Endothelial cell (in vitro differentiated cells): ENCODE measurements at places on chromosomes 1 and 21.
A peak's percentile ranks its signal among the peaks of the same experiment; 100 is the strongest.

DNA sequence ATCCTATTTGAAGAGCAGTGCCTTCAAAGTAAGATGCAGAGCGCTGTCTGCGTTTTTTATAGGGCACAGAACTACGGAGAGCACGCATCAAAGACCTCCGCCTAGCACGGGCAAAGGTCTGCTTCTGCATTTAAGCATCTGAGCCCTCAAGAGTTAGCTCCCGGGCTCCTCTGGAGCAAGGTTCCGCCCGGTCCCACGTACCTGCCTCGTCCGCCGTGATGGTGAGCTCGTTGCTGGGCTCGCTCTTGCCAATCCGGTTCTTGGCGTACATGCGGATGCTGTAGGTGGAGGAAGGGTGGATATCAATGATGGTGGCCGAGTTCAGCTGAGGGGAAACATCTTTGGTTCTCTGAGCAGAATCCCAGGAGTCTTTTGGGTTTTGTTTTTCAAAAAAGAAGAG is 311.5 kb downstream of the PCP4 start:
- no peaks in the 10 kb centered on the region for H3K4me1 ChIP-seq
- no peak for DNase-seq
- no peak overlapping the region for H3K4me3 ChIP-seq
- H3K27me3 ChIP-seq = peaks cover 20% of the 10 kb centered on the region
- H3K36me3 ChIP-seq = peaks cover 27% of the 10 kb centered on the region
- H3K27ac ChIP-seq = no peak overlapping the region

DNA sequence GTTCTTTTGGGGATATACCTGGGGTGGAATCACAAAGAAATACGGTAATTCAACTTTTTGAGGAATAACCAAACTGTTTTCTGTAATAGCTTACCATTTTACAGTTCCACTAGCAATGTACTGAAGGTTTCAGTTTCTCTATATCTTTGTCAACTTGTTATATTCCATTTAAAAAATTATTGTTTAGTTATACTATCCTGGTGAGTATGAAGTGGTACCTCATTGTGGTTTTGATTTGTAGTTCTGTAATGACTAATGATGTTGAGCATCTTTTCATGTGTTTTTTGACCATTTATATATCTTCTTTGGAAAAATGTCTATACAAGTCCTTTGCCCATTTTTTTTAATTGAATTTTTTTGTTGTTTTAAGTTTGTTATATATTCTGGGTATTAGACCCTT is 39.4 kb downstream of the MAST2 start:
- H3K4me1 ChIP-seq = no peaks in the 10 kb centered on the region
- H3K4me3 ChIP-seq = no peak overlapping the region
- no peak for DNase-seq
- H3K27me3 ChIP-seq = no peaks in the 10 kb centered on the region

GRCh38 chr1:164683235-164683634 is 124.3 kb downstream of the PBX1 start:
- no peak for DNase-seq
- H3K4me1 ChIP-seq = peaks cover 19% of the 10 kb centered on the region
- H3K36me3 ChIP-seq = peaks cover 3% of the 10 kb centered on the region

DNA sequence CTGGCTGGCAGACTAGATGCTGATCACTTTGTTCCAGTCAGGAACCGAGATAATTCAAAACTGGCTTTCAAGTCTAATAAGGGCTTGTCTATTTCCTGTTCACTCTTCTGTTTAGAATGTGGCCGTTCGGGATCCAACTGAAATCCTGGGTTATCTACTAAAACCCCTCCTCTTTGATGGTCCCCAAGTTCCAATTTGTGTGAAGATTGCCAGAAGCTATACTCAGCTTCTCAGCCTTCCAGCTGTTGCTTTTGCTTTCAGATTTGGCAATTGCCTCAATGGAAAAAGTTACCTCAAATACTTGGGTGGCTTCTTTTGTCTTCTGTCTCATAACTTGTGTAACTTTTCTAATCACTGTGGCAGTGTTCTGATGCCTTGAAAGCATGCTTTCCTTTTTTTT is 43.7 kb downstream of the BTBD8 start:
- peaks cover 2% of the 10 kb centered on the region for H3K27me3 ChIP-seq
- peak overlapping the region; percentile 44 for H3K27ac ChIP-seq
- H3K36me3 ChIP-seq = no peaks in the 10 kb centered on the region
- DNase-seq = no peak

- H3K4me1 ChIP-seq = peaks cover 3% of the 10 kb centered on the region
- no peak overlapping the region for H3K27ac ChIP-seq
- H3K36me3 ChIP-seq = peaks cover 22% of the 10 kb centered on the region
- H3K4me3 ChIP-seq = no peak overlapping the region
- peaks cover 2% of the 10 kb centered on the region for H3K27me3 ChIP-seq
Measured at GRCh38 chr1:40895601-40896000, 33.4 kb upstream of the CITED4 start.

DNA sequence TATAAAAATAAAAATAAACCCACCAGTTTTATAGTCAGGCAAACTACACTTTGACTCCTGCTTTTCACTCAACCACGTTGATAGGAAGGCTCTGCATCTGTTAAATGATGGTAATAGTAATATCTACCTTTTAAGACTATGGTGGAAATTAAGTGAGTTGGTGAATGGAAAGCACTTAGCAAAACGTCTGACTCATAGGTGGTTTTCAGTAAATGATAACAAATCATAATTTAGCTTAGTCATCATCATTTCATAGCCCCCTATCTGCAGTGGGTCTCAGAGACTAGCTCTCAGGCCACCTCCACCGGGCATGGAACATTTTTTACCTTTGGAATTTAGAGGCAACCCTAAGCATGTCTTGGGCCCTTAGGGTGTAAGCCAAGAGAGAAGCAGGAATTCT is 160.0 kb downstream of the PDE4B start:
- H3K27me3 ChIP-seq = peaks cover 2% of the 10 kb centered on the region
- no peaks in the 10 kb centered on the region for H3K4me1 ChIP-seq
- no peak for DNase-seq
- H3K4me3 ChIP-seq = no peak overlapping the region

DNA sequence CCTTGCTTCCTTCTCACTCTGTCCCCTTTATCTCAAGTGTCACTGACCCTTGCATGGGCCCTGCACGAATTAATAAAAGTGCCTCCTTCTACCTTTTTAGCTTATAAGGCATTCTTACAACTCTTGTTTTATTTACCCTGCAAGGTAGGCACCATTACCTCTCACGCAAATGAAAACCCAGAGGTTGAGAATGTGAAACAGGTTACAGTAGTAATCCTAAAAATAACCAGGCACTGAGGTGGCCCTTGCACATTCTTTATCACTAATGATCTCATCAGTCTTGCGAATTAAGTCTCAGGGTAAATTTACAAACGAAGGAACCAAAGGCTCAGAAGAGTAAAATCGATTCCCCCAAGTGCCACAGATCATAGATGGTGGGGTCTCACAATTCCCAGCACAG is 3.7 kb downstream of the GLIS1 start:
- no peaks in the 10 kb centered on the region for H3K4me1 ChIP-seq
- no peak for DNase-seq
- no peaks in the 10 kb centered on the region for H3K36me3 ChIP-seq
- no peak overlapping the region for H3K27ac ChIP-seq

DNA sequence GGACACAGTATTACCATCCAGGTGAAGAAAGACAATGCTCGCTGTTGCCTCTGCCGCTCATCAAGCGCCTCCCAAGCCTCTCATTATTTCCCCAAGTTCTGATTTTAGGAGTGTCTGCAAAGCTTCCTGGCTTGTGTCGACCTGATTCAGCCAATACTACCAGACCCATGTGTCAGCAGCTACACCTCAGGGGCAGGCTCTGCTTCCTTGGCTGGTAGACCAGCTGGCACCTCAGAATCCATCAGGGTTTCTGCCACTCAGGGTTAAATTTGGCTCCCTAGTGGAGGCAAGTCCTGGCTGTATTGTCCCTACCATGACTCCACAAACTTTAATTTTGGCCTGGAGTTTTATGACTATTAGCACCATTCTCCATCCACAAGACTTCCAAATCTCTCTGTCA is 35.4 kb downstream of the SUSD4 start:
- no peak overlapping the region for H3K27ac ChIP-seq
- no peaks in the 10 kb centered on the region for H3K36me3 ChIP-seq
- H3K27me3 ChIP-seq = peaks cover 4% of the 10 kb centered on the region
- no peaks in the 10 kb centered on the region for H3K4me1 ChIP-seq
- DNase-seq = no peak

DNA sequence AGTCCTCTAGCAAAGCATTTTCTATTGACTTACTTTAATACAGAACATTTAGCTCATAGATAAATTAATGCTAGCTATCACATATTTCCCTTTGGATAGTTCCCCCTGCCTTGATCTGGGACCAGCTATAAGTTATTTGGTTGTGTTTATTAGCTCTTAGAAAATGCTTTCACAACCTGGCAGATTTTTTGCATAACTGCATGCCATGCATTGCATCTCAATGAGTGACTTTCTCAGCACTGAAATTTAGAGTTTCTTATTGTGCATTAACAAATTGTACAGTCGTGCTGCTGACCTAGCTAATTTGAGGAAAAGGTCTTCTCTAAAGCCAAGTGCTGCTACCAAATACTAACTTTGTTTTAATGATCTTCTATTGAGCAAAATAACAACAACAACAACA is 164.8 kb downstream of the PLPPR5 start:
- H3K4me3 ChIP-seq = no peak overlapping the region
- no peak overlapping the region for H3K27ac ChIP-seq
- H3K27me3 ChIP-seq = no peaks in the 10 kb centered on the region
- no peaks in the 10 kb centered on the region for H3K4me1 ChIP-seq
- H3K36me3 ChIP-seq = no peaks in the 10 kb centered on the region

GRCh38 chr1:160674415-160674814 is 27.6 kb upstream of the SLAMF1 start:
- H3K36me3 ChIP-seq = peaks cover 6% of the 10 kb centered on the region
- H3K4me3 ChIP-seq = no peak overlapping the region
- no peak overlapping the region for H3K27ac ChIP-seq
- H3K4me1 ChIP-seq = peaks cover 22% of the 10 kb centered on the region

DNA sequence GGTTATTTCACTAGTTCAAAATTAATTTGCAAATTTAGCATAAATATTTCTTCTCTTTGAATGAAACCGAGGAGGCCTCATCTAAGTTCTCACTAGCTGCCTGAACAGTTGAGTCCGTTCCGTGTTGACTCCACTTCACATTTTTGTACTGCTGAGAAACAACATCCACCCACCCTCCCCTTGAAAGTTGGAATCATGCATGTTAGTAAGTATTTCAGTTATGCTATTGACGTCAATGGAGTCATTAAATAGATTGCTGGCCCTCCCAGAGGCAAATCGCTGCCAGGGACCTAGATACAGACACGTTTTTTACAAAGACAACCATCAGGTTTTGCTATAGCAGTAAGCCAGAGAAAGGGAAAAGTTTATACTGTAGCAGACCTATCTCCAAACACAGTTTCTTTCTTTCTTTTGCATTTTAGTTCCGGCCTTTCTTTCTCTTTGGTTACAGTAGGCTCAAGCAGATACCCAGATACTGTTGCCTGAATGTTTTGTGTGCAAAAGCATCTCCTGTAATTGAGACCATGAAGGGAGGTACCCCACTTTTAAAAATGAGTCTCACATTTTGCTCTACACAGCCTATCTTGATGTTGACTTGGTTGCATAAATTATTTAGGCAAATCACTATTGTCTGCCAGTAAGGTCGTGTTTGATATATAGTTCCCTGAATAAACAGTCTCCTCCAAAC is 262.6 kb upstream of the SGIP1 start:
- H3K27ac ChIP-seq = peak overlapping the region; percentile 85
- H3K4me3 ChIP-seq = no peak overlapping the region
- peak; percentile 53 for DNase-seq
- peaks cover 68% of the 10 kb centered on the region for H3K4me1 ChIP-seq

- H3K4me1 ChIP-seq = peaks cover 23% of the 10 kb centered on the region
- H3K4me3 ChIP-seq = peak overlapping the region; percentile 89
- peak overlapping the region; percentile 19 for H3K27ac ChIP-seq
- peak; percentile 36 for DNase-seq
- H3K36me3 ChIP-seq = peaks cover 10% of the 10 kb centered on the region
Measured at GRCh38 chr1:29237129-29237821, 953 bp downstream of the PTPRU start.

DNA sequence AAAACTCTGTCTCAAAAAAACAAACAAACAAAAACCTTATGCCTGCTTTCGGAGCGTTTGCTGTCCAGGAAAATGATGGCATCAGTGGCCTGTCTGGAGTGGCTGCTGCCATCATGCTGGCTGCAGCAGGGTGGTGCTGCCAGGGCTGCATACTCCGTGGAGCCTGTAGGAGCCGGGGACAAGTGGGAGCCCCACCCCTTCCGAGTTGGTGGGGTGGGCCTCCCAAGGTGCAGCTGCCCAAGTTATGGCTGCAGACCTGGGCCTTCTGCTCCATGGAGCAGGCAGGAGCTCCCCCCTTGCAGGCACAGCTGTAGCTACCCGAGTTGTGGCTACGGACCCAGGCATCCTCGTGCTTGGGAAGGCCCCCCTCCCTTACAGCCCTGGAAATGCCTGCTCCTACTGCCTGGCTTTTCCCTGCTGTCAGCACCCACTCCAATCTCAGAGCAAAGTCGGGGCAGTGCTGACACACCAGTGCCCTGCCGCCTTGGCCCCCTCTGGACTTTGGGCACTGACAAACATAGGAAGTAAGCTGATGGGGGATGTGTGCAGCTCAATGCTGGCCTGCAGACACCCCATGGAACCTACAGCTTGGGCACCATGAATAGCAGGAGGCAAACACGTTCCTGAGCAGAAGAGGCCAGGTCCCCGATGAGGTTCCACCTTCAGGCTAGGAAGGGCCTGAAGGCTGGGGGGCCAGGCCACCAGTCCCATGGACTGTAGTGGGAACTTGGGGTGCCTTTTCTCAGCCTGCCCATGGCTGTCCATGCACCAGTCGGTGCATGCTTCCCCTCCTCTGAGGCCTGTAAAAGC is 60.4 kb downstream of the CC2D1B start:
- no peaks in the 10 kb centered on the region for H3K36me3 ChIP-seq
- no peak overlapping the region for H3K27ac ChIP-seq
- no peak overlapping the region for H3K4me3 ChIP-seq
- H3K4me1 ChIP-seq = no peaks in the 10 kb centered on the region

GRCh38 chr1:19507516-19507915 is 22.2 kb upstream of the CAPZB start:
- H3K27me3 ChIP-seq = no peaks in the 10 kb centered on the region
- no peak for DNase-seq
- H3K36me3 ChIP-seq = no peaks in the 10 kb centered on the region
- H3K4me1 ChIP-seq = no peaks in the 10 kb centered on the region

DNA sequence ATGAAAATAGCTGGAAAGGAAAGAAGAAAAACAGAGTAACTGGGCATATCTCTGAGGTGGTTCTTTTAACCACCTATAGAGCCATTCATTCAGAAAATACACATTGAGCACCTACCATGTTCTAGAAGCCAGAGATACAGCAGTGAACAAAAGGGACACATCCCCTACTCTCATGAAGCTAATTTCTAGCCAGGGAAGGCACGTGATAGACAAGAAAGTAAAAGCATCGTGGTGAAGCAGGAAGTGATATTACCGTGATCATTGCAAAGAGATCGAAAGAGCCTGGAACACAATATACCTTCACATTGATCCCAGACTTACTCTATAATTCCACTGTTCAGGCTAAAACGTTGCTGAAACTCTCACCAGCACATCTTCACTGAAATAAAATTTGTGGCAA is 76.0 kb downstream of the TIAM1 start:
- peaks cover 2% of the 10 kb centered on the region for H3K27me3 ChIP-seq
- peaks cover 38% of the 10 kb centered on the region for H3K36me3 ChIP-seq
- H3K27ac ChIP-seq = no peak overlapping the region
